Fibroblast of pulmonary artery (primary cell): ENCODE measurements at places on chromosomes 5 and 9.

- DNase-seq = no peak
Observed at GRCh38 chr9:14529054-14529453, 164.2 kb downstream of the ZDHHC21 start.

GRCh38 chr5:132526974-132527564, 16.3 kb downstream of the IL5 start:
- DNase-seq = no peak

- DNase-seq = no peak
Observed at GRCh38 chr9:103991698-103992097, 102.4 kb upstream of the SMC2 start.

- DNase-seq = no peak
Observed at GRCh38 chr5:135213466-135214239, 179.6 kb upstream of the PITX1 start.

DNA sequence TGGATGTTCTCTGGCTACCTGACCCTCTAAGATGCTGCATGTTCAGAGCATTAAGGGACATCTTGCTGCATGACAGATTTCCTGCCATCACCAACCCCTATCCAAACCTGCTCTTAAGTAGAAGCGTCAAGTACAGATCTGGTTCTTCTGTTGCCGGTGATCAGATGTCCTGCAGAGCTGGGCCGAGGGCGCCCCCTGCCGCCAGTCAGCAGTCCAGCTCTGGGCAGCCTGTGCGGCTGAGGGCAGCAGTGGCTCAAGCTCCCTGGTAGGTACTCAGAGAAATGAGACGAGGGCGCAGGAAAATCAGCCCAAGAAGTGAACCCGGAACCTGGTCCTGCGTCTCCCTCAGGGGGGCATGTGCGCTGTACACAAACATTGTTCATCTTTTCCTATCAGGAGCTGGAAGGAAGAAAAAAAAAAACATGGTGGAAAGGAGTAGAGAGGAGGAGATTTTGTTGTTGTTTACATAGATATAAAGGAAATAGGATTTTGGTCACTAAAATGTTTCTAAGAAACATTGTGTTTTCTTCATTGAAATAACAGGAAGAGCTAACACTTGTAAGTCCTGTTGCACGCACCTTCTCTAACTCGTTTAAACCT, 95.8 kb downstream of the CFAP90 start:
- peak; percentile 27 for DNase-seq

DNA sequence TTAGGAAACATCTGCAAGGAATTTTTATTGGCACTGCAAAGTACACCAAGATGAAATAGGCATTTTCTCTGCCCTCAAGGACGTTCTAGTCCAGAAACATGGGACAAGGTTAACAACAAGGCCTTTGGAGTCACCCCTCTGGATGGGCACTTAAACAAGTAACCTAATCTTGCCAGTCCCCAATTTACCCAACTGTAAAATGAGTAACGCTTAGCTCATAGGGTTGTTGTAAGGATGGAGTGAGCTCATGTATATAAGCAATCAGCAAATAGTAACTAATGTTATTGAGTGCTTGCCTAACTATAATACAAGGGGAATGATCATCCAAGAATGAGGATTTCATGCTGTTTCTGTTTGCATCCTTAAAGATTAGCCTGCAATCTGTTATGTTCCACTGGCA, 189.3 kb downstream of the PAPPA start:
- DNase-seq = no peak

GRCh38 chr5:178199581-178200434, 4.5 kb upstream of the HNRNPAB start:
- DNase-seq = no peak

GRCh38 chr9:79701651-79702050, 129.9 kb downstream of the TLE4 start:
- DNase-seq = no peak

DNA sequence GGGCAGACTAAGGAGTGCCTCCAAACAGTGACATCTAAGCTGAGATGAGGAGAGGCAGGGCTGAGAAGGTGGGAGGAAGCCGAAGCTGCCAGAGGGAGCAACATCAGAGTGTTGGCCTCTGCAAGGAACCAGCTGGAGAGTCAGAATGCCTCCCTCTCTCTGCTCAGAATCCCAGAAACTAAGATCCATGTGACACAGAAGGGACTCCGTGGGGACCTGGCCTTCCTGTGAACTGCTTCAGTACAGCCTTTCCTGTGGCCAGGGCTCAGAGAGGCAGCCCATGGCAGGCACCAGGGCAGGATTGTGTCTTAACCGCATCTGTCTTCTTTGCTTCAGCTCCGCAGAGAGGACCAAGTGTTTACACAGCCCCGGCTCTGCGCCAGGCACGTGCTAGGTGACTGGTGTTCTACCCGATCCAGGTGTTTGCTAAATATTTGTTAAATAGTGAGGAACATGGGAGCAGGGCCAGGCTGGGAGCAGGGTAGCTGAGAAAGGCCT, 33.5 kb downstream of the KCNMB1 start:
- DNase-seq = no peak

GRCh38 chr5:4817767-4818166, 322.4 kb upstream of the ADAMTS16 start:
- no peak for DNase-seq

- DNase-seq = no peak
Observed at GRCh38 chr5:179153921-179154345, 93.8 kb downstream of the ZNF354C start.

GRCh38 chr5:141757402-141757801, 75.4 kb upstream of the ARAP3 start:
- peak; percentile 61 for DNase-seq

GRCh38 chr5:150044712-150045111, 41.6 kb downstream of the CSF1R start:
- peak; percentile 25 for DNase-seq

GRCh38 chr5:98314292-98314691, 459.2 kb upstream of the RGMB start:
- DNase-seq = peak; percentile 66

GRCh38 chr9:122158202-122158601, 1.4 kb downstream of the NDUFA8 start:
- DNase-seq = peak; percentile 59

DNA sequence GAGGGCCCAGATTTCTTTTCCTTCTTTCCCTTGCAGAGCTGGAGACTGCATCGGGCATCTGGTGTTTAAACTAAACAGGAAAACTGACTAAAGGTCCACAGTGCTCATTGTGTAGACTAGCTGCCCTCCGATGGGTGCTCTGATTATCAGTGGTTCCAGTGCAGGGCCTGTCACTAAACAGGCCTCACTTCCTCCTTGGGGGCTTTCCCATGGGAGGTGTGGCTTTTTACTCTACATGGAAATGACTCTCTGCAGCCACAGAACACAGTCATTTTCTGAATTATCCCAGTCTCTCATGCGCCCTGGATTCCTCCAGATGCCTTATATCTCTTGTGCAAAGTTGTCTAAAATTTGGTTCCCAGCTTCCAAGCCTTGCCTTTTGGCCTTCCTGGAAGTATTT, 199.2 kb downstream of the TRIO start:
- DNase-seq = peak; percentile 30

DNA sequence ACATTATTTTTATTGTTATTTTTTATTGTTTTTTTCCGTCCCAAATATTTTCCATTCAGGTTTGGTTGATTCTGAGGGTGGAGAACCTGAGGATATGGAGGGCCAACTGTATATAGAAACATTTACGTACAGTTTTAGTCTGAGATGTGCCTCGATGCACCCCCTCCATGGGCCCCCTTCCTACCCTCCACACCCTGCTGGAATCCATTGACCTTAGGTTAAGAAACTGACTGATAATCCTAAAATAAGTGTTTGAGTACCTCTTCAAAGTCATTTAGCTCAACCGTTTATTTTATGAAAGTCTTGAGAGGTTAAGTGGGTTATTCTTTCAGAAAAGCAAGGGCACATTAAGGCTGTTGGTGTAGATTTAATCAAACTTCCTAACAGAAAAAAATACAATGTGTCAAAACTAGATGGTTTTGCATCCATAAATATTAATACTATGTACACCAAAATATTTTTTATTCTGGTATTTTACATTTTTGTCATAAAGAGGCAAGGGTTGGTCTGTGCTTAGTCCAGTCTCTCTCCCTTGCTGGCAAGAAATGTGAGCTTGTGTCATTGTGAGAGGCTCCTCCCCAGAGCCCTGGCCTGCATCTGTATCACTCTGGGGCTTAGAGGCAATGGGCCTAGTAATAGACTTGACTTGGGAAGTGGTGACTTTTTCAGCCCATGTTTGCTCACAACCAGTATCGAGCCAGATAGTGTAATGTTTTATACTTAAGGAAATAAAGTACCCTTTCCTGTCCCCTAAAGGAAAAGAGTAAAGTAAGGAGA, 15.7 kb downstream of the MTRR start:
- DNase-seq = peak; percentile 7

GRCh38 chr5:125422342-125422741, 675.9 kb upstream of the ZNF608 start:
- no peak for DNase-seq

DNA sequence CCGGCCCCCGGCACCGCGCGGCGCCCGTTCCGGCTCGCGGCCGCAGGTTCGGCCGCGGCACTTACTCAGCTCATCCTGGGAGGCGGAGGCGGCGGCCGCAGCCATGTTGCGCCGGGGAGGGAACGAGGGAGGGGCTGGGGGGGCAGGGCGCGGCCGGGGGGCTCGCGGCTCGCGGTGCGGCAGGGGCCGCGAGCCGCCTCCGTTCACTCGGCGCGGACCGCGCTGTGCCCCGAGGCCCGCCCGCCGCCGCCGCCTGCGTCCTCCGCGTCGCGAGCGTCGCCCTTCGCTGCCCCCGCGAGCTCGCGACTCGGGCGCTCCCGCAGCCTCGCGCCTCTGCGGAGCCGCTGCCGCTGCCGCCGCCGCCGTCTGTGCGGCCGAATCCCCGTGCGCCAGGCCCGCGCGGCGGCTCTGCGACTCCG, 735 bp downstream of the ECPAS start:
- DNase-seq = no peak

- DNase-seq = no peak
Observed at GRCh38 chr5:54705994-54706653, 188.6 kb downstream of the SNX18 start.

DNA sequence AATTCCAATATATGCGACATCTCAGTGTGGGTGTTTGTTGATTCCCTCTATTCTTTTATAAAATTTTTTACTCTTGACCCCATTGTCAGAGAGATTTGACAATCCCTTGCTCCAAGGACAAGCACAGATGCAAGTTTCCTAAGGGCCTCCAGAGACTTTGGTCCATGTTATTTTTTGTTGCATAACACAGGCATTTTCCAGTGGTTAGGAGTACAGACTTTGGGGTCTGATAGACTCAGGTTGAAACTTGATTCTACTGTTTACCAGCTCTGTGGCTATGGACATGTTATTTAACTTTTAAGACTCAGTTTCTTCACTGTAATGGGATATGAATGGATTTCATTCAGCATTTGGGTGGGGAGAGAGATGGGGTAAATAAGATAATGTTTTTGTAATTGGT, 361.3 kb downstream of the ENC1 start:
- DNase-seq = no peak

DNA sequence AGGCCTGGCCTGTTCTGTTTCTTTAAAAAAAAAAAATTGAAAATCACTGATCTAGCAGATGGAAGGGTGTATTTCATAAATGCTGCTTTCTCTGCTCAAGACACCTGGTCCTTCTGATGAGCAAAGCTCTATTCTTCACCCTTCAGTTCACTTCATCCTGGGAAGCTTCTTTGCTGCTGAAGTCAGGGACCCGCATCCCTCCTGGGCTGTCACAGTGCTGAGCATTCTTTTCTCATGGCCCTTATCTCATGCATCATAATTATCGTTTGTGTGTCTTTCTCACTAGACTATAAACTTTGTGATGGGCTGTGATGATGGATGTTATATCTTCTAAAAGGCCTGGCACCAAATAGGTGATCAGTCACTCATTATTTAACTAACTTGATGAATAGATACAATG, 461.0 kb downstream of the GADD45G start:
- DNase-seq = no peak

DNA sequence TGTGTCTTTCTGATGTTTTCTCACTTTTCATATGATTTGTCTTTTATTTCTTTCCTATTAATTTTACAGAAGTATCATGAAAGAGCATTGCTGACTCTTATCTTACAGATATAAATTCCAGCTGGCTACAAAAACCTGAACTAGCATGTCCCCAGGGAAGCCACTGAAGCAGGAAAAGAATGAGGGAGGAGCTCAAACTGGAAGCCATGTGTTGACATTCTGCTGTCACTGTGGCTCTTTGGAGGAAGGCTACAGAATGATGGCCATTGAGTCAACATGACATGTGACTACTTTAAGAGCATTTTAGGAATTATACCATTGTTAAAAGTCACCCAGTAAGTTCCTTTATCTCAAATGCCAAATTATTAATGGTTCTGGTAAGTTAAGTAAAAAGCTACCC, 638.3 kb upstream of the DMAC1 start:
- DNase-seq = no peak

DNA sequence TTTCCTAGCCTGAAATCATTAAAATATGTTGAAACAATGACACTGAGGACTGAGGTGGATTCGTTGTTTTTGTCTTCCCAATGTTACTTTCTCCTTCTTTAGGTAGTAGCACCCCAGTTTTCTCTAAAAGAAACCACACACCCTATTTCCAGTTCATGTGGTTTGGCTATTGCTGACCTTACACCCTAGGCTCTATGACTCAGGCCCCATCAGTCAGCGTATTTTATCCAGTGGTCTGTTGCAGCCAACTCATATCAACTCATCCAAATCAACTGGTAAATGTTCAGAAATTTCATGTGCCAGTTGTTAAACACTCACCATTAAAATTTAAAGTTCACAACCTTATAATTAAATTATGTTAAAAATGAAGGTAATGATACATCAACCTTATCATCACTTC, 44.6 kb upstream of the NFIB start:
- no peak for DNase-seq

GRCh38 chr5:14503017-14503680, 78.4 kb upstream of the OTULINL start:
- no peak for DNase-seq

DNA sequence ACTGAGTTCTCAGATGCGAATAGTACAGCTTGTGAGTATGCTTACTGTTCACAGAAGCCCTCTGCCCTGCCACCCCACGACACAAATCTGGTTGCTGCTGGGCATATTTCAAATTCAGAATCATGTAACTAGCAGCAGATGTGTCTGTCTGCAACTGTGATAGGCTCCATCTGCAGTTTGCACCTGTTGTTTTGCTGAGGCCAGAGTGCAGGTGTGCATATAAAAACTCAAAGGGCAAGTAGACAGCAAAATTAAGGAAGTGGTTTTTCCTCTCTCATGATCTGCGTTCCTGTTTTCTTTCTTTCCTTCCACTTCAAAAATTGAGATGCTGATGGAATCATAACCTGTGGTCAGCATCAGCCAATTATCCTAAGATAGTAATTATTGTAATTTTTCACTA, 1000.5 kb downstream of the PTPRD start:
- DNase-seq = no peak

DNA sequence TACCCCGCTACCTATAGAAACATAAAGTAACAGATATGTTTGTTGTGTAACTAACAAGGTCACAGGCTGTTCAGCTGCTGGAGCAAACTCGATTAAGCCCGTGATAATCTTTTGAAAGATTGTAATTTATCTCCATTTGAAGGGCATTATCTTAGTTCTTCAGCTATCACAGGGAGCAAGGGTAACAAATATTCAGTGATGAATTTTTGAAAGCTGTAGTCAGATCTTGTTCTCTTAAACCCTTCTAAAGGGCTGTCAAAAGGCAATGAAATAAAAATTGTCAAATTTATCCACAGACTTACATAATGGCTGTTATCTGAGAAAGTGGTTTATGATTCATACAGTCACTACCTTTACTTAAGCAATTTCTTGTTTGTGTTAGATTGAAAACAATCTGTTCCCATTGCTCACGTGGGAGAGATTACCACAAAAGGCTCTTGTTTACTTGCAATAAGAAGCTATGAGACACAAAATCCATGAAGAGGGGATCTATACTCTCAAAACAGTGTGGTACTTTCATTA, 78.3 kb upstream of the ZNF608 start:
- peak; percentile 96 for DNase-seq

GRCh38 chr5:114360816-114361723, 800 bp upstream of the KCNN2 start:
- no peak for DNase-seq
